ENCODE measurements at places on chromosomes 5 and 9.

DNA sequence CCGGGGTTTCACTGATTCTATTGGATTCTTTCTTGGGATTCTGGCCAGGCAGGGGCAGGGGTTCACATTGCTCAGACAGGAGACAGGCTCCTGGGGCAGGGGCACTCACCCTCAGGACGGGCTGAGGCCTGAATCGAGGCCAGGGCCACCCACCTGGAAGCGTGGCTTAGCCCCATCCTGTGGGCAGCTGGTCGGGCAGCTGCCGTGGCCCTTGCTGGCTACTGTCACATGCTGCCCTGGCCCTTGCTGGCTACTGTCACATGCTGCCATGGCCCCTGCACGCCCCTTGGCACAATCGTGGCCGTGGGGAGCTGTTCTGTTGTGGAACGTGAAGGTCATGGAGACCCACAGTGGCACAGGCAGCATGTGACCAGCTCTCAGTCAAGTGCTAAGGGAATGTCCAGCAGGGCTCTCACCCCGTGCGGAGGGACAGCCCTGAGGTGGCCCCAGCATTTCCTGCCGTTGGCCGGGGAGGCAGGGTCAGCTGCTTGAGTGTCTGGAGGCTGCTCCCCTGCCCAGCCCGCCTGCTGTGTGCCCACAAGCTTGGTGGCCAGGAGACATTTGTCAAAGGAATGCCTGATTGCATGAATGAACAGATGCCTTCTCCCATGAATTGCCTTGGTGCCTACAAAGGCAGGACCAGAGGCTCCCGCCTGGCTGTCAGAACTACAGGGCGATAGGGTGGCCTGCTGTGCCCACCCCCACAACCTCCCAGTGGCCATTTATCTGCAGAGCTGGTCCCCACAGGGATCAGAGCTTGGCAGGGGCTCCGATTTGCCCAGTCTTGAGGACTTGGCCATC is 16.9 kb upstream of the TMEM250 start:
- DNase-seq, result no peak

- peak; percentile 7 for DNase-seq
Observed at GRCh38 chr5:94784536-94785505, 166.4 kb downstream of the SLF1 start.

GRCh38 chr5:61084658-61085057 is 77.6 kb downstream of the SMIM15 start:
- no peak for DNase-seq

- DNase-seq, result no peak
Observed at GRCh38 chr9:8139756-8140155, 340.2 kb upstream of the DMAC1 start.

GRCh38 chr5:170584450-170585058 is 80.7 kb downstream of the KCNIP1 start:
- DNase-seq, result no peak
